ENCODE measurements at places on chromosomes 3 and 15.
A peak's percentile ranks its signal among the peaks of the same experiment; 100 is the strongest.

- no peak for DNase-seq
Observed at GRCh38 chr3:98900265-98901118, 1.0 kb downstream of the DCBLD2 start.

DNA sequence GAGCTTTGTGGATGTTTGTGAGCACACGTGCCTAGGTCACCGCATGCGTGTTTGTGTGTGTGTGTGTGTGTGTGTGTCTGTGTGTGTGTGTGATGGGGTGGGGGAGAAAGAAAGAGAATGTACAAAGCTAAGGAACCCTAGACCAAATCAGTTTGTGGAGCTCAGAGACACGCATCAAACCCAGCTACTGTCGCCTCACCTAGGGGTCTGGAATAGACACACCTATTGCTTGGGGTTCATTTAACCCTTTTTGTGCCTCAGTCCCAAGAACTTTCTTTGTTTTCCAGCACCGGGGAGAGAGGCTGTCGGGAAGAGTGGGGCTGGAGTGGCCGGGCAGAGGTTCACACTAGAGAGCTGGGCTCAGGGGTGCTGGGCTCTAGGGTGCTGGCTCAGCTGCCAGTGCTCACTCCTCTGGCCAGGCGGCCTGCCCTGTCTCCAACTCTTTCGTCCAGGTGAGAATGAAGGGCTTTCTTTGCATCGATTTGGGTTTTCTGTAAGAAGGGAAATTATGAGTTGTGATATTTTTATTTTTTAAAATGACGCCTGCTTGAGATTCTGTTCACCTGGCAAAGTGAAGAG lies 221.6 kb downstream of the MEIS2 start:
- no peak for DNase-seq

- no peak for DNase-seq
Observed at GRCh38 chr3:100796556-100796955, 87.3 kb downstream of the TFG start.

GRCh38 chr15:39226169-39226937 lies 354.5 kb upstream of the THBS1 start:
- DNase-seq, result no peak

DNA sequence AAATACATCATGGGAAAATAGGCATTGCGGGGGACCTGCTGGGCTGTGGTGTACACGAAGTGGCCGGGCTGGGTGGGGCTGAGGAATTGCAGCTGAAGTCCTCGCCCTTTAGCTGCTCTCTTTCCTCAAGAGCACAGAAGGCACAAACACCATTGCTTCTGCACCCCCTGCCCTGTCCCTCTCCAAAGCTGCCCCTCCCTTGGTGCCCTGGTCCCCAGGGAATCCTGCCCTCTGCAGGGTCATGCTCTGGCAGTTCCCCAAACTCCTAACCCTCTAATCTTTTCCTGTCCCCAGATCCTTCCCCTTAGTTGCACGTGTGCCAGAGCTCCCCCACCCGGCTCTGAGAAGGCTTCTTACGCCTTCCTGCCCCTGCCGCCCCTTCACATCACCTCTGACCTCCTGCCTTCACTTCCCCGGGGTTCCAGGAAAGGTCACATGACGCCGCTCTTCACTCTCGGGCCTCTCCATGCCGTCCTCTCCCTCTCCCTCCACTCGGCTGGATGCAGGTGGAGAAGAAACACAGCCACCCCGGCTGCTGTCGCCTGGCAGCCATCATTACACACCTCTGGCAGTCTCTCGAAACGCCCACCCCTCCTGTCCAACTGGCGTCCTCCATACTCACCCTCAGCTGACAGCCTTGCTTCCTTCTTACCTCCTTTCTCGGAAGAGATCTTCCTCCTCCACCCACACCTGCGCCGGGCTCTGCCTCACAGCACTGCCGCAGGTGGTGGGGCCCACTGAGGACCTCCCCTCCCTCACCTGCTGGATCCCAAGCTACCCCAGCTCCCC lies 6.9 kb upstream of the PCSK6 start:
- no peak for DNase-seq

DNA sequence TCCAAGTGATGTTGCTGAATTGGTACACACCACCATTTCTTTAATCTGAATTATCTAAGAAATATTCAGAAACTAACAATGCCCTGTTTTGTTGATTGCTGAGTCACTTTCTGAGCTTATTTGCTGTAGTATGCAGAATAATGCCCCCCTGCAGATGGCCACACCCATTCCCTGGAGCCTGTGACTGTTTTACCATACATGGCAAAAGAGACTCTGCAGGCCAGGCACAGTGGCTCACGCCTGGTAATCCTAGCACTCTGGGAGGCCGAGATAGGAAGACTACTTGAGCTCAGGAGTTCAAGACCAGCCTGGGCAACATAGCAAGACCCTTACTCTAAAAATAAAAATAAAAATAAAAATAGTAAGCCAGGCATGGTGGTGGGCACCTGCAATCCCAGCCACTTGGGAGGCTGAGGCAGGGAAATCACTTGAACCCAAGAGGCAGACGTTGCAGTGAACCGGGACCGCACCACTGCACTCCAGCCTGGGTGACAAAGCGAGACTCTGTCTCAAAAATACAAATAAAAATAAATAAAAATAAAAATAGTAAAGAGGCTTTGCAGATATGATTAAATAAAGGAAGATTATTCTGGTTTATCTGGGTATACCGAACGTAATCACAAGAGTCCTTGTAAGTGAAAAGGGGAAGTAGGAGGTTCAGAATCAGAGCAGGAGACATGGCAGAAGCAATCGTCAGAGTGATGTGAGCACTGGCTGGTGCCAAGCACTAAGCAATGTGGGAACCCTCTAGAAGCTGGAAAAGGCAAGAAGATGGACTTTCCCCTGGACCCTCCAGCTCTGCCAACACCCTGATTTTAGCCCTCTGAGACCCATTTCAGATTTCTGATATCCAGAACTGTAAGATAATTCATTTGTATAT lies 19.0 kb downstream of the PCYT1A start:
- DNase-seq, result no peak

DNA sequence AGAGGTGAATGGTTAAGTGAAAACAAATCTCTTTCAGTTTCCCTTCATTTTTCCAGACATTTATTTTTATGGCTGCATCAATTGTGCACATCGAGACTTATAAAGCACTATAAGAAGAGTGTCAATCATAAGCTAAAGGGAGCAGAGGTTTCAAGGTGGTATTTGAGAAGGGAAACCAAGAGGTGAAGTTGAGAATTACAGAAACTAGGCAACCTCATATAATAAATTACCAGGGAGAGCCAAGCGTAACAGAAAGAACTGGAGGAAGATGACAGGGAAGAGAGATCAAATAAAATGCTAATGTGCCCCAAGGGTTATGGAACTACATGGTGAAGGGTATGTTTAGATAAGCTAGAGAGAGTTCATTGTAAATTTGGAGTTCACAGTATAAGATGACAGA lies 6.3 kb upstream of the CCDC54 start:
- DNase-seq, result no peak

- no peak for DNase-seq
Observed at GRCh38 chr3:187954873-187955586, 198.9 kb upstream of the LPP start.

DNA sequence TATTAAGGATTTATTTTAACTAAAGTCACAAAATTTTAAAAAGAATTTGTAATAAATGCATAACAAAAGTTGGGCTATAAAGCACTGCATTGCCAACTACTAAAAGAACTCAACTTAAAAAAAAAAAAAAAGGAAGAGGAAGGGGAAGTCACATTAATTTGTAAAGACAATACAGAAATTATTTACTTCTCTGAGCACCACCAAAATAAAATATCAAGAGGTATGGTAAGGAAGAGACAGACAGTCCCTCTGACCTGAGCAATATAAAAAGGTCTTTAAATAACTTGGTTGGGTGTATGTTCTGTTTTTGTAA lies 83.5 kb downstream of the UACA start:
- no peak for DNase-seq

GRCh38 chr15:67957435-67958132 lies 96.5 kb upstream of the PIAS1 start:
- DNase-seq, result no peak

GRCh38 chr3:179018808-179019207 lies 52.8 kb downstream of the ZMAT3 start:
- no peak for DNase-seq

DNA sequence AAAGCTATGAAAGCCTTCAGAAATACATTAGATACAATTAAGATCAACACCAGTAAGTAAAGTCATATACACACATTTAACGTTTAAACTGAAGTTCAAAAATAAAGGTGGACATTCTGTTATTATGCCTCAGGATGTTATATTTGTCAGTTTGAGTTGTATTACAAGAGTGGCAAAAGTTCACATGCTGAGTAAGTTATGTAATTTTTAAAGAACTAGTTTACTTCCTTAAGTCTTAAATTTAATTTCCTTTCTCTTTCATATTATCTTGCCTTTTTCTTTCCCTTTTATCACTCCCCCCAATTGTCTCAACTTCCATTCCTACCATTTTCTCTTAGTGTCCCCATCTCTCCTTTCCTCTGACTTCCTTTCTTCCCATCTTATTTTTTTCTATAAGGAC lies 4.9 kb upstream of the GPR87 start:
- DNase-seq, result no peak

DNA sequence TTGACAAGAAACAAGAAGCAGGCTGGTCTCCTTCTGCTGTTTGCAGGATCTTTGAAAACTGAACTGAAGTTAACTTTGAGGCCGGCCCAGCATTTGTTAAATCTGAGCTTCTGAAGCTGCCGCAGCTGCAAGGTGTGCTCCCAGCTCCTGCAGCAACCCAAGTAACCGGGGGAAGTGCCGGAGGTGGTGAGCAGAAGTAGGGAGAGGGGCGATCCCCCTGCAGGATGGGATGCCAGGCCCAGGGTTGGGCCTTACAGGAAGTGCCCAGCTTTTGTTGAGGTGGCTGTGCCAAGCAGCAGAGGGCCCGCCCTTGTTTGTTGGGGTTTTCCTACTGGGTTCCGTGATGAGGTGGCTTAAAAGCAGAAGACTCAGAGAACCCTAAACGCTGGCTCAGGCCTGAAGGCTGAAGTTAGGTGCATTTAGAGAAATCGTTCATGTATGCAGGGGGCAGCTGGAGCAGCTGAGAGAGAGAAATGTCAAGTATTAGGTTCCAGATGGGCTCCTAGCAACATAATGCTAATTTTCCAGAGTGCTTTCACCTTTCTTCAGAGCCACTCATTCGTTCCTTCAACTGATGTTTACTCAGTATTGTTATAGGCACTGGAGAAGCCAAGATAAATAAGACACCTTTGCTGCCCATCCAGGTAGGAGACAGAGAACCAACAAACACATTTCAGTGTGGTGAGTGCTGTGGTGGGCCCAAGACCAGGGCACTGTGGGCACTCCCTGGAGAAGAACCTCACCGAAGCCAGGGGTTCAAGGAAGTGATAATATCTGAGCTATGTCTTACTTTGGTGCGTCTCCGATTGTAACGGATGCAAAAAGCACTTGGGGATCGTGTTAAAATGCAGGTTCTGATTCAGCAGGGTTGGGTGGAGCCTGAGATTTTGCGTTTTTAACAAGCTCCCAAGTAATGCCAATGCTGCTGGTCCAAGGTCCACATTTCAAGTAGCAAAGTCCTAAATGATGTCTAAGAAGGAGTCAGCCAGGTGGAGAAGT lies 42.2 kb upstream of the PLCL2 start:
- peak; percentile 38 for DNase-seq

DNA sequence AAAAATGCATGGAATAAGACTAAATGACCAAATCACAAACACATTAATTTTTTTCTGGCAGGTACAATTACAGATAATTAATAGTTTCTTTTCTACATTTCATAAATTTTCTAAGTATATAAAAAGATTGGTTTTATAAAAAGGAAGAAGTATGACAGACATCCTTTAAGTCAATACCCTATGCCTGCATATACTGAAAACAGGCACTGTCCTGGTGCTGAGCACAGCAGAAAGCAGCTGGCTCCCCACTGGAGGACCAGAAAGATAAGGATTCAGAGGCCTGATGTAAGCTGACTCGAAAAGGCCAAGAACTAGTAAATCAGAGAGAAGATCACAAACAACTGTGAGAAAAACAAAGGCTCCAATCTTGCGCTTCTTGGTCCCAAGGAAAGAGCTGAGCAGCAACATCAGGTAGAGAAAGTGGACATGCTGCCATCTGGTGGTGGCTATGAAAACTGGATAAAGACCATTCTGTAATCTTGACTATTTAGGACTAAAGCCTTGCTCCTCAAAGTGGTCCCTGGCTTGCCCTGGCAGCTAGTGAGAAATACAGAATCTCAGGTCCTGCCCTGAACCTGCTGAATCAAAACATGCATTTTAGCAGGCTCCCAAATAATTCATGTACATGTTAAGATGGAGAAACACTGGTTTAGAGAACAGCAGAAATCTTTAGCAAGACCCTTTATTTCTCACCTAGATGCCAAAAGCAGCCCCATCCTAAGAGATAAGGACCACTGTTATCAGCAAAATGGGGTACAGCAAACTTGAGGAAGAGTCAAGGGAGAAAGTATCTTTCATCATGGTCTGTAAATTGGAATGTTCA lies 76.0 kb downstream of the TRANK1 start:
- peak; percentile 15 for DNase-seq

GRCh38 chr3:9762871-9763270 lies 6.9 kb downstream of the CAMK1 start:
- DNase-seq, result no peak

GRCh38 chr15:31396881-31397560 lies 70.4 kb downstream of the KLF13 start:
- DNase-seq, result no peak

DNA sequence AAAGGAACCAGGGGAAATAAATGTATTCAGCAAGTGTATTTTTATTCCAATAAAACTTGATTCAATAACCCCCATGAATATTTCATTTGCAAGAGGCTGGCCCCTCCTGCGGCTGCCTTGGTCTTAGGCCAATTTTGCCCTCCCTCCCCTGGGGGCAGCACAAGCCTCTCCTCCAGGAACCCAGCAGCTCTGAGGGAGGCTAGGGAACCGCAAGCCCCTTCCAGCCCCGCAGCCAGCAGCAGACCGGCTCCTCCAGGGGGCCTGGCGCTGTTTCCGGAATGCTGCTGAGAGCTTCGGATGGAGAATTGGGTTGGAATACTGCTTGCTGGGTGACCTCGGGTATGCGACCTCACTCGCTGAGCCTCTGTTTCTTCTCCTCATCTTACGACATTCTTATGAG lies 150.1 kb downstream of the RAB11A start:
- DNase-seq, result no peak

- no peak for DNase-seq
Observed at GRCh38 chr3:188021502-188022040, 132.4 kb upstream of the LPP start.

- DNase-seq, result no peak
Observed at GRCh38 chr15:67882487-67883233, 42.8 kb upstream of the RNU6-1 start.

DNA sequence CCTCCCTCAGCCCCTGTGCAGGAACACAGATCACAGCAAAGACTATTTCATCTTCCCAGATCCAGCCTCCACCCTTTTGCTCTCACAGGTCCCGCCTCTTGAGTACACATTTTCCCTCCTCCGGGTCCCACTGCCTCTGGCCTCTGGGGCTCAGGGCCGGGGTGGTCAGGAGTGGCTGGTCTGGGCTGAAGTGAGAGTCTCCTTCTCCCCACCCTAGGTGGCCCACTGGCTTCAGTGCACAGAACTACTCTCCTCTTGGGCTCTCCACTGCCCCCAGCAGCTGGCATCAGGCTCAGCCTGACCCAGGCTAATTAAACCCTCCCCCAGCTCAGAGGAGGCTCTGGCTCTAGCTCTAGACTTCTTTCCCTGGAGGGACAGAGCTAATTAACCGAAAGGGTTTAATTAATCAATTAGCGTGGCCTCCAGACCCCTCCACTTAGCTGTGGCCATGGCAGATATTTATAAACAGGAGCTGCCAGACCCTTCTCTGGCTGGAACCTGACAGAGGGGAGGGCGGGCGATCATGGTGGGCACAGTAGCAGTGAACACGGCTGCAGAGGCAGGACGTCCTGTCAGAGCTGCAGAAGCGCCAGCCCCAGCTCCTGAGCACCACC lies 15.1 kb downstream of the DUSP7 start:
- no peak for DNase-seq

All from stimulated activated CD8-positive, alpha-beta memory T cell treated with anti-CD3 and anti-CD28 coated beads, Interleukin-7, amount 100 ng/mL, for 1 hour (primary cell).